Activated CD8-positive, alpha-beta memory T cell treated with anti-CD3 and anti-CD28 coated beads for 48 hours (primary cell): ENCODE measurements at places on chromosomes 1 and 21.

DNA sequence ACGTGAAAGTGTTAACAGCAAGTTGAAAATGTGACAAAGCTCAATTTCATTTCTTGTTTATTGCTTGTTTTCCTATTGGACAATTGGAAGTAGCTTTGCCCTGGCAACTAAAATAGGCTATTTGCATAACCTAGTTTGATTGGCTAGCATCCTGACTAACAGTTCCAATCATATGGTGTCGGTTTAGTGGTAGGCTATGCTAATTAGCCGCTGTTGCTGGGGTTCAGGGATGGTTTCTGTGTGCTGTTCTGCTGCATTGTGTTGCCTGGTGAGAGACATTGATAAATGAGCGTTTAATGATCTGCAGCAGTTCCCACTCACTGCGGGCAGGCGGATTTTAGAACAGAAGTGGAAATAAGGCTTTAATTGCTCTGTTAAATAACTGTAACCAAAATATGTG, 68.5 kb downstream of the DYRK1A start:
- DNase-seq, result no peak

DNA sequence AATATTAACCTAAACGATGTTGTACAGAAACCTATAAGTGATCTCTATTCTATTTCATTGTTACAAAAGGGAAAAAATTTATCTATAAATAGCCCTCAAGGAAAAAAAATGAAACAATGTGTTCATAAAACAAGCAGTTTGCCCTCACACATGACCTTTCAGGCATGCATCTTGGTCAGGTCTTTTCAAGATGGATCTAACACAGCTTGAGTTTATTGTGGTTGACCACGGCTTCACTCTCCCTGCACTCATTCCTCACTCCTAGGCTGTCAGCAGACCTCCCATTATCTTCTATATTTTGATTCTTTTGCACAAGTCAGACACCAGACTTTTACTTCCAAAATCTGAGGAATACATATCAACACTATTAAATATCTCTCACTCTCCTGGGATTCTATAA, 544.3 kb downstream of the KCNT2 start:
- DNase-seq, result no peak

GRCh38 chr1:36369061-36369861, 16.5 kb downstream of the STK40 start:
- peak; percentile 47 for DNase-seq

DNA sequence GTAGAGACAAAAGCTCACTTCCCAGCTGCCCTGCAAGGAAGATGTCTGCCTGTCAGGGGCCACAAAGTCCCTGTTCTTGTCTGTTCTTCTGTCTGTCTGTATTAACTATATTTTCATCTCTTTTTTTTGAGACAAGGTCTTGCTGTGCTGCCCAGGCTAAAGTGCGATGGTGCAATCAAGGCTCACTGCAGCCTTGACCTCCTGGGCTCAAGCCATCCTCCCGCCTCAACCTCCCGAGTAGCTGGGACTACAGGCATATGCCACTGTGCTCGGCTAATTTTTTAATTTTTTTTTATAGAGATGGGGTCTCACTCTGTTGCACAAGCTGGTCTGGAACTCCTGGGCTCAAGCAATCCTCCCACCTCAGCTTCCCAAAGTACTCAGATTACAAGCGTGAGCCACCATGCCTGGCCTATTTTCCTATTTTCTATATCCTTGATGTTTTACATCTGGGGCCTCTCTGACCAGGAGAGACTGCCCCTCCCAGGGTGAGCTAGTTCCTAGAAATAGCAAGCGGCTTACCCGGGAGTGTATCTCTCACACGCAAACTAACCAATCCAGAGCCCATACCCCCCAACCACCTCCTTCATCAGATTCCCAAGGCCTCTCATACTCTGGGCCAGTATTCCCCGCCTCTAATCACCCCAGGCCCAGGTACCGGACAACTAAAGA, 5.4 kb upstream of the KLHDC7A start:
- DNase-seq, result no peak

- DNase-seq, result no peak
Observed at GRCh38 chr1:71357708-71358107, 276.9 kb upstream of the ZRANB2 start.

DNA sequence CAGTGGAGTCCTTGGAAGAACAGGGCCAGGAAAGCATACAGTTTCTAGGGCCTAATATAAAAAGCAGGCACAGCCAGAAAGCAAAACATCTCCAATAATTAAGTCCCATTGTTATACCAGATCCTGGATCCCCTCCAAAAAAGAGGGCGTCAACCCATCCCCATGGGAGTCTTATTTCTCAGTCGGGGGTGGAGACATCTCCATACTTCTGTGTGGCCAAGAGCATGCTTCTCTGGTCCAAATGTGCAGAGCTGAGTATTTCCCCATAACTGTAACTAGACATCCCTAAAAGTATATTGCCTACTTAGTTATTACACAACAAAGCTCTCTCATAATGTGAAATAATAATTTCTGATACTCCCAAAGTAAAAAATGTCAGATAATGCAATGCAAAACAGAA, 104.2 kb upstream of the SOX13 start:
- no peak for DNase-seq

- DNase-seq, result no peak
Observed at GRCh38 chr1:215104283-215104682, 21.7 kb downstream of the KCNK2 start.

GRCh38 chr1:70411360-70411844, 334 bp downstream of the CTH start:
- DNase-seq, result no peak

GRCh38 chr1:203295796-203296195, 9.5 kb upstream of the BTG2 start:
- DNase-seq, result no peak

DNA sequence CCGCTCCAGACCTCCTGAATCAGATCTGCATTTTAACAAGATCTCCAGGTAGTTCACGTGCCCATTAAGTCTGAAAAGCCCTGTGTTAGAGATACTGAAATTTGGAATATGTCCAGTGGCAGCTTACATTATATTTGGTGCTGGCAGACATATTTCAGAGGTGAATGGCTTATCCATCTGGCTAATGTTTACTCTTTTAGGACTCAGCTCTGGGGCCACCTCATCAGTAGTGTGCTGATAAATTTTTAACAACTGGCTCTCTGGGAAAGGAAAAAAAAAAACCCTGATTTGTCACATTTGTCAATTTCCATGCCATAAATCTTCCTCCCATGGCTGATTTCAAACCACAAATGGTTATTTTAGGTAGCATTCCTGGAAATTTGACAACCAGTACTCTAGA, 25.3 kb upstream of the SYT6 start:
- DNase-seq, result no peak

GRCh38 chr1:181936768-181937581, 124.5 kb downstream of the ZNF648 start:
- peak; percentile 17 for DNase-seq

- no peak for DNase-seq
Observed at GRCh38 chr1:183580281-183580682, 10.0 kb downstream of the NCF2 start.

GRCh38 chr1:222097588-222097987, 355.7 kb upstream of the DUSP10 start:
- DNase-seq, result no peak

- no peak for DNase-seq
Observed at GRCh38 chr1:2231532-2232254, 3.6 kb downstream of the SKI start.

- no peak for DNase-seq
Observed at GRCh38 chr1:91697861-91698260, 188.1 kb downstream of the TGFBR3 start.

DNA sequence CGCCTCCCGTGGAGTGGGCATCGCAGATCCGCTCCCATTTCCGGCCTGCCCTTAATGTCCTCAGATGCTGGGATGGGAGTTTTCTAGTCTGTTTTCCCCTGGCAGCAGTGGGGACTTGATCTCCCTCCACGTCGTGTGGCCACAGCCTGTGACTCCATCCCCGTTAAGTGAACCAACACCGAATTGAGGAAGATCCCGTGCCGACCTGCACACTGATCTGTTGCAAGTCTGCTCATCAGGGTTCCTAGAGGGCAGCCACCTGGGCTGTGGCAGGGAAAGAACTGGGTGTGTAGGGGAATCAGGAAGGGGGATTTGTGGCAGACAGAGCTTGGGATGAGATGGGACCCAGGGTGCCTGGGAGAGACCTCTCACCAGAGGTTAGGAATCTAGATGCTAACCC, 23.3 kb upstream of the CDK18 start:
- DNase-seq, result no peak

- no peak for DNase-seq
Observed at GRCh38 chr1:198258491-198258890, 101.7 kb downstream of the NEK7 start.

DNA sequence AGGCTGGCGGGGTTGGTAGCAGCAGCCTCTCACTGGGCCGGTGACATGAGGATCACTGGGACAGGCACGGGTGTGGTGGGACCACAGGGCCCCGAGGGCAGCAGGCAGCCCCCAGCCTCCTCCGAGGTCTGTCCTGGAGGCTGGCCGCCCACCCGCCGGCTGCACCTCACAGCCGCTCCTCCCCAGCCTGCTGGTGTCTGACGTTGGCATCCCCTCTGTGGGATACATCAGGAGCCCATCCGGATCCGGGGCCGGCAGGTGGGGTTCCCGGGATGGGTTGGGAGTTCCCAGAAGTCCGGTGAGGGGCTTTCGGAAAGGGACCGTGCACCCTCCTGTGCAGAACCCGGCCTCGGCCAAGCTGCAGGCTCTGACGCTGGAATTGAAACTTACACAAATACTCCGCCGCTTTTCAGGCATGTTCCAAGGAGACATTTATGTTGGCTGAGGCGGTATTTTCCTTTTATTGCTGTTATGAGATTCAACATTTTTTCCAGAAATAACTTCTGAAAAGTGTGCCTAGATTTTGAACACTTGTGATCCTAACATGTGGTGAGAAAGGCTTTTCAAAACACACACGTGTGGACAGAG, 142.1 kb upstream of the ARHGEF16 start:
- no peak for DNase-seq

- DNase-seq, result peak; percentile 43
Observed at GRCh38 chr1:19643602-19644394, at the start of gene NBL1. NBL1 (plus strand) TSS chr1:19644311; CDS start chr1:19655031, 10,720 bp downstream.

- no peak for DNase-seq
Observed at GRCh38 chr1:53592521-53592982, 133.4 kb downstream of the DMRTB1 start.

DNA sequence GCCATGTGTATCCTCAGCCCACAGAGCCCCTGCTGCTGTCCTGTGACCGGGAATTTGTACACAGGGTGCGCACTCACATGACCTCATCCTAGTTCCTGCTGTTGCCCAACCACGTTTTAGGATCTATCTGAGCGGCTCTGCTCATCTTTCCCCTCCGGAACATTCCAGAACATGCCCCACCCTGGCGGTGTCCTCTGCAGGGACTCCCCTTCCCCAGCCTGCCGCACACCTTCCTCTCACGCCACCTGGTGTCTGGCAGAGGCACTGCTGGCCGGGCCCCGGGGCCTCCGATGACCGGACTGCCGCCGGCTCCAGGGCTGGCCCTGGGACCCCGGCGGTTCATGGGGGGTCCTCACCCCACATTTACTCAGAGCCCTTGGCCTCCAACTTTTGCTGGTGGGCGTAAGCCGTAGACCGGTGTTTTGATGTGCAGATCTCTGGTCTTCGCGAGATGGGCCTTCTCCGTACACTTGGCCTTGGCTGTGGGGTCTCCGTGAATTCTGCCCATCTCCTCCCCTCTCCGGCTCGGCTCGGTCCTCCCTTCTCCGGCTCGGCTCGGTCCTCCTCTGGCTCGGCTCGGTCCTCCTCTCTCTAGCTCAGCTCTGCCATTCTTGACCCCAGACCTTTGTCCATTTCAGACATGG, 29.5 kb downstream of the ARHGEF16 start:
- DNase-seq, result no peak

DNA sequence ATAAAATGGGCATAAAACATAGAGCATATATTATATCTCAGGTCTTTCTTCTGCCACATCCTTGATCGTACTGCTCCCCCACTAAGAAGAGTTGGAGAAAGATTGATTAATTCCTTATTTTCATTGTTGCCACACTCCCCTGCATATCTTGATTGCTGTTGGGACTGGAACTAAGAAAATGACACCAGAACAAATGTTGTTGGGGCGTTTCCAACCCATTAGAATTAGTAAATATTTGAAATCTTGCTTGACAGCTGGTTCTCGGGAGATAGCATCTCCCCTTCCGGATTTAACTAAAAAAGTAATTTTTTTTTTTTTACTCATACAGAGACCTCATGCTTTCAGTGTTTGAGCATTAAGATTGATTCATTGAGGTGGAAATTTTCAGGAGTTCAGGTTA, 493.0 kb upstream of the PLXNA2 start:
- no peak for DNase-seq

DNA sequence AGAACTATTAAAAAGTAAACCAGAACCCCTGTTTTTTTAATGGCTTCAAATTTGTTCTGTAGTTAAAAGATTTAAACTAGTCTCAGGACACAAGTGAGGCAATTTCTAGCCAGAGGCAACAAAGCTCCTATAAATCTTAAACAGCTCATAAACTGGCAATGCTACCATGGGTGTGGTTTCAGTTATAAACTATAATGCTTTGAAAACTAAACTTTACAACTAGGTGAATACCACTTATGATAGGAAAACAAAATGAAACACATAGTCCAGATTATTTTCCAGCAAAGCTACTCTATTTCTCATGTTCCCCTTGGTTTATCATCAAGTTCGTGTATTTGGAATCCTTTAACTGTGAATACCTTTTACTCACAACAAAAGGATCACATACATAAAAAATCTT, 282.5 kb downstream of the VAV3 start:
- no peak for DNase-seq

- no peak for DNase-seq
Observed at GRCh38 chr1:210848474-210848873, 285.5 kb downstream of the KCNH1 start.

GRCh38 chr1:54652168-54652567, 10.6 kb downstream of the MROH7 start:
- DNase-seq, result no peak

DNA sequence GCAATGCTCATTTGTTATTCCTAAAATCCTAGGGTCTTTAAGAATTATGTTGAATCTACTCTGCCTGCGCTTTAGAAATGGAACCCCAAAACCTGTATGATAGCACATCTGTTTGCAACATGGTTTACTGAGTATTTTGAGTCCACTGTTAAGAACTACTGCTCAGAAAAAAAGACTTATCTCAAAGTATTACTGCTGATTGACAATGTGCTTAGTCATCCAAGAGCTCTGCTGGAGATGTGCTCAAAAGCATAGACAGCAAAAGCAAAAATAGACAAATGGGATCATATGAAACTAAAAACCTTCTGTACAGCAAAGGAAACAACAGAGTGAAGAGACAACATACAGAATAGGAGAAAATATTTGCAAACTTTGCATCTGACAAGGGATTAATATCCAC, 107.0 kb downstream of the CTH start:
- DNase-seq, result no peak

- DNase-seq, result peak; percentile 93
Observed at GRCh38 chr1:155859234-155859829, at the start of gene SYT11. SYT11 (plus strand) TSS chr1:155859567; CDS start chr1:155859762, 195 bp downstream.

- DNase-seq, result no peak
Observed at GRCh38 chr1:200524092-200524491, 96.5 kb downstream of the KIF14 start.

GRCh38 chr1:42806171-42806570, 10.8 kb upstream of the ERMAP start:
- no peak for DNase-seq

GRCh38 chr21:41706263-41706639, 60.6 kb downstream of the RIPK4 start:
- no peak for DNase-seq
